ENCODE measurements at places on chromosomes 16 and 17.

DNA sequence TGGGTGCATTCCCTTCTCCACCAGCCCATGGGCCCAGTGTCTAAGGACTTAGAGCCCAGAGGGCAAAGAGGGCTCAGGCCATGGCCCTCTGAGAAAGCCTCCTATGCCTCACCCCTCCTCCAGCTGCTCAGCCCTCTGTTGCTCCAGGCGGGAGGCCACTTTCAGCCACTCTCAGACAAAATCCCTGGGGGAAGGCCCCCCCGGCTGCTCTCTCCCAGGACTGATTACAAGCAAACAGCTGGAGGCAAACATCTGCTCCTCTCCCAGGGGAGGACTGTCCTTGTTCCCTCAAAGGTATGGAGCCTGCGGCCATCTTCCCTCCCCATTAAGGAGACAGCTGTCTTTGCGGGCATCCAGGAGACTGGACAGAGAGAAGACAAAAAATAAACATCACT lies 54.9 kb upstream of the DLX4 start:
- no peak overlapping the region for H3K27ac ChIP-seq
- no peaks in the 10 kb centered on the region for H3K36me3 ChIP-seq
- H3K4me3 ChIP-seq: no peak overlapping the region
- H3K27me3 ChIP-seq: no peaks in the 10 kb centered on the region
- peaks cover 37% of the 10 kb centered on the region for H3K4me1 ChIP-seq
- DNase-seq: no peak

- peaks cover 16% of the 10 kb centered on the region for H3K27me3 ChIP-seq
- no peak overlapping the region for H3K27ac ChIP-seq
- no peak overlapping the region for H3K4me3 ChIP-seq
- DNase-seq: peak; percentile 61
- no peaks in the 10 kb centered on the region for H3K36me3 ChIP-seq
- peaks cover 10% of the 10 kb centered on the region for H3K4me1 ChIP-seq
Measured at GRCh38 chr16:66081775-66082366, 284.6 kb upstream of the CDH5 start.

DNA sequence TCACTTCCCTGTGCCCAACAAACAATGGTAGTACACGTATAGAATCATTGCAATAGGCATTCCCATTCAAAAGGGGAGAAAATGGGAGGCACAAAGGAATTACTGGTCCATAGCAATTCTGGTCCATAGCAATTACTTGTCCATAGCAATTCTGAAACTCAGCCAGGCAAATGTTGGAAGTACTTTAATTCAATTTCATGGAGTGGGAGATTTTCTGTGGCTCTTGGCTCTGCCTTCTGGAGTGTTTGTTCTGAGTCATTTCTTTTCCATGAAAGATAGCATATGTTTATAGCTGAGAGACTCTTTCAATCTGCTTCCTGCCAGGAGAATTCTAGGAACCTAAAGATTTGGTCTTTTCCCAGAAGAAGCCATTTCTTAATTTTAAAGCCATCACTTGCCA lies 182.8 kb upstream of the ELAC2 start:
- peaks cover 3% of the 10 kb centered on the region for H3K27me3 ChIP-seq
- no peak for DNase-seq
- no peak overlapping the region for H3K4me3 ChIP-seq
- no peaks in the 10 kb centered on the region for H3K4me1 ChIP-seq
- no peak overlapping the region for H3K27ac ChIP-seq
- no peaks in the 10 kb centered on the region for H3K36me3 ChIP-seq

DNA sequence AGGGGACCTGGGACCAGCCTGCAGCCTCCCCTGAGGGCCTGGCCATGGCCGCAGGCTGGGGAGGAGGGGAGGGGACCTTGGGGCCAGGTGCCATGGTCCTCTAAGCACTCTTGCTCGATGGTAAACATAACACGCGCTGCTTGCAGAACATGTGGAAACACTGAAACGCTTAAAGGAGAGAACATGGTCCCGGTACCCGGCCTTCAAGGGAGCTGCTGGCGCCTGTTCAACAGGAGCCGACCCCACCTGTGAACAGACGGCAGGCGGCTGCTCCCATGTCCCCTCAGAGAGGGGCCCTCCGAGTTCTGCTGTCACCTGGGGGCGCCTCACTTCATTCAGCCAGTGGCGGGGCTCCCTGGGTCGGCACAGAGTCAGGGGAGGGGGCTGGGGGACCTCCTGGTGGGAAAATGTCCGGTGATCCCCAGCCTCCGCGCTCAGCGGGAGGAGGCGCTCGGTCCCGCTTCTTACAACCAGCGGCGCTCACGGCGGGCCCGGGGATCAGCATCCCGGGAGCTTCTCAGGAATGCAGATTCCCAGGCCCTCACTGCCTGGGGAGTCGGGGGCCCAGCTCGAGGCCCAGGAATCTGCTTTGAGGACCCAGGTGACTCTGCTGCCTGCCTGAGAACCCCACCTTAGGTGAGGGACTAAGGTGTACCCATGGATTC lies 854 bp upstream of the SSTR5 start:
- DNase-seq: no peak
- no peaks in the 10 kb centered on the region for H3K27me3 ChIP-seq
- H3K27ac ChIP-seq: no peak overlapping the region
- peaks cover 18% of the 10 kb centered on the region for H3K4me1 ChIP-seq
- no peaks in the 10 kb centered on the region for H3K36me3 ChIP-seq

Data from HCT116 (cell line).